ENCODE measurements at places on chromosomes 1 and 21. TPM values are rescaled to one million over a fixed set of nuclear protein-coding genes. Genes with fewer than 3 reads are reported as not detected.

Gene S100A12
- 33.1 TPM for total RNA-seq

Gene HES3
- not detected for total RNA-seq

Gene HSD3B2
- total RNA-seq: not detected

Gene WNT2B
- total RNA-seq: 2.9 TPM

Gene DYNLT5
- 1.2 TPM for total RNA-seq

DNA sequence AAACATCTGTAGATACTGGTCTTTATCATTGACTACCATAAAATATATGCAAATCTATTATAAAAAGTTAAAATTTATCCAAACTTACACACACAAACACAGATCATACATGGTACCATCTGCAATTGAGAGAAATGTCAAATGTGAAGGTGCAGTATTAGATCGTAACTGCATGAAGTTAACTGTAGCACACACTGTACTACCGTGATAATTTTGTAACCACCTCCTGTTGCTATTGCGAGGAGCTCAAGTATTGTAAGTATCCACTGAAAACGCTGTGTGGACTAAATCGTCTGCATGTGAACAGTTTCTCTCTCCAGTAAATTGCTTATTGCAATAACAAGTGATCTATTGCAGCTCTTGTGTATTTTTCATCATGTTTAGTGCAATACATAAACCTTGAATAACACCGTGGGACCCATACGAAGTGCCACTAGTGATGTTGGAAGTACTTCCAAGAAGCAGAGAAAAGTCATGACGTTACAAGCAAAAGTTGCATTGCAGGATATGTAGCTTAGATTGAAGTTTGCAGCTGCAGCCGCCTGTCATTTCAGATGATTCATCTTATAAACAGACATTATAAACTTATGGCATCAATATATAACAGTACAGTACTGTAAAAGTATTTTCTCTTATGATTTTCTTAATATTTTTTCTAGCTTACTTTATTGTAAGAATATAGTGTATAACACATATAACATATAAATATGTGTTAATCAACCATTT lies 172.9 kb downstream of the SDCCAG8 start:
- H3K27me3 ChIP-seq: no peaks in the 10 kb centered on the region
- H3K27ac ChIP-seq: no peak overlapping the region
- no peak for DNase-seq
- H3K4me1 ChIP-seq: no peaks in the 10 kb centered on the region

GRCh38 chr1:215079456-215079855 lies 3.1 kb upstream of the KCNK2 start:
- no peaks in the 10 kb centered on the region for H3K36me3 ChIP-seq
- DNase-seq: no peak
- H3K27ac ChIP-seq: no peak overlapping the region
- no peak overlapping the region for H3K4me3 ChIP-seq
- peaks cover 6% of the 10 kb centered on the region for H3K27me3 ChIP-seq
- peaks cover 17% of the 10 kb centered on the region for H3K4me1 ChIP-seq

DNA sequence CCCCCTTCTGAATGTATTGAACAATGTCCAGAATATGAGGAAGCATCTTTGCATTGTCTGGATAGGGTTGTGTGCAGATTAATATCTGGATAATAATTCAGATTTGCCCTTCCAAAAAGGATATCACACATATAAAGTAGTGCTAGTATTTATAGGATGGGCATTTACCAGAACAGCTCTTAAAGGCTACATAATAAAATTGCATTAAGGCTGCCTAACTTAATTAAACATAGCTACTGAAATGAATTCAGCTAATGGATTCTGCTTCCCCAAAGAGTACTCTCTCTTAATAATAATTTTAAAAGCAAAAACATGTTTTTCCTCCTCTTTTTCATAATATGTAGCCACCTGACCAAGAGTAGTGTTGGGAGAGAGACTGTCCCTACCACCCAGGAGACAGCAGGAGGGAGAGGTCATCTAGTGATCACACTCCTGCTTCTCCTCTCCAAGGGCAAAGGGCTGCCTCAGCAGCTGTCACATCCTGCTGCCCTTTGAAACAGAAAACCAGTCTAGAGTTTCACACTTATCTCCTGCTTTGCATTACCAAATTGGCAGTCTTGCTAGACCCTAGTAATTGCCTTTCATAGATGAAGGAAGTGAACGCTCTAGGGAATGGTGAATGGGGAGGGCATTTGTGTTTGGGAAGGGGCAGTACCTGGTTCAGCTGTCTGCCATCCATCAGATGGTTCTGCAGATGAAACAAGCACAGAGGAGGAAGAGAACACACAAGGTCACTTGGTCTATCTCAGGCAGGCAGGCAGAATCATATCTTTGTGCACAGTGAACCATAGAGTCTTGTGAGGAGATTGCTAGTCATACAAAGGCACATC lies 29.3 kb upstream of the DDAH1 start:
- H3K36me3 ChIP-seq: no peaks in the 10 kb centered on the region
- H3K4me3 ChIP-seq: no peak overlapping the region
- no peak overlapping the region for H3K27ac ChIP-seq
- H3K4me1 ChIP-seq: no peaks in the 10 kb centered on the region

- H3K36me3 ChIP-seq: no peaks in the 10 kb centered on the region
- DNase-seq: no peak
- H3K27ac ChIP-seq: no peak overlapping the region
- H3K4me3 ChIP-seq: no peak overlapping the region
- no peaks in the 10 kb centered on the region for H3K27me3 ChIP-seq
Observed at GRCh38 chr1:83701355-83701754, 297.6 kb downstream of the TTLL7 start.

DNA sequence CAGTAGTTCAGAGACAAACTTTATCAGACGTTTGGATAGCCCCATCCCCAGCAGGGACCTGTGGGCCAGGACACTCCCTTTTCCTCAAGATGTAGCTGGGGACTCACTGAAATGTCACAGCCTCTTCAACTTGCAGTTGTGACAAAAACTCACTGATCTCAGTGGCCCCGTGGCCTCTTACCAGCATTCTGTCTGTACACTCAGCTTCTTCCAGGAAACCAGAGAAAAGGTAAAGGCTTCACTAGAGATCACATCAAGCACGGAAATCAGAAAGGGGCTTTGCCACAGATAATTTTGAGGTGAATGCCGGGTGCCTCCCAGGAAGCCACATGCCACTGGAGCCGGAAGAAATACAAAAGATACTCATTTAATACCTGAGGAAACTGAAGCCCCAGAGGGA lies 122.2 kb downstream of the CCDC185 start:
- no peak overlapping the region for H3K27ac ChIP-seq
- no peaks in the 10 kb centered on the region for H3K27me3 ChIP-seq
- no peaks in the 10 kb centered on the region for H3K36me3 ChIP-seq
- no peak overlapping the region for H3K4me3 ChIP-seq
- DNase-seq: no peak
